Endodermal cell (in vitro differentiated cells): ENCODE measurements at places on chromosomes 11 and 22. TPM values are rescaled to one million over a fixed set of nuclear protein-coding genes. Genes with fewer than 3 reads are reported as not detected.
A peak's percentile ranks its signal among the peaks of the same experiment; 100 is the strongest.

MAPK11 gene
- total RNA-seq, result 0.40 and 1.0 TPM in 2 replicates

DNA sequence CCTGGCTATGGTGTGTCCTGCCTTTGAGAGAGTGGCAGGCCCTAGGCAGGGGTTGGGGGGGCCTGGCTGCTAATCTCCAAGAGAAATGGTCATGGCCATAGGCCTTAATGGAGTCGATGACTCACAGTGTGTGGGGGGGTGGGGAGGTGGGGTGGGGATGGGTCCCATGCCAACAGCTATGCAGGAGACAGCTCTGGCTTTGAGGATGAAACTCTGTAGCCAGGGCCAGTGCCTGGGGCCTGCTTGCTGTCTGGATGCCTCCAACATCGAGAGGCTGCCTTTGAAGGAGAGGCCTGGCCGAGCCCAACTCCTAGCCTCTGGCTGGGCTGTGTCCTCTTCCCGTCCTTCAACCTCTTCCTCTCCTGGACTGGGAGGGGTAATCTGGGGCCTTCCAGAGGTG lies 23.9 kb upstream of the TSPAN18 start:
- H3K36me3 ChIP-seq, result no peaks in the 10 kb centered on the region
- no peak overlapping the region for H3K4me3 ChIP-seq
- no peak overlapping the region for H3K27ac ChIP-seq
- no peak for DNase-seq
- no peaks in the 10 kb centered on the region for H3K27me3 ChIP-seq
- H3K4me1 ChIP-seq, result no peaks in the 10 kb centered on the region

DNA sequence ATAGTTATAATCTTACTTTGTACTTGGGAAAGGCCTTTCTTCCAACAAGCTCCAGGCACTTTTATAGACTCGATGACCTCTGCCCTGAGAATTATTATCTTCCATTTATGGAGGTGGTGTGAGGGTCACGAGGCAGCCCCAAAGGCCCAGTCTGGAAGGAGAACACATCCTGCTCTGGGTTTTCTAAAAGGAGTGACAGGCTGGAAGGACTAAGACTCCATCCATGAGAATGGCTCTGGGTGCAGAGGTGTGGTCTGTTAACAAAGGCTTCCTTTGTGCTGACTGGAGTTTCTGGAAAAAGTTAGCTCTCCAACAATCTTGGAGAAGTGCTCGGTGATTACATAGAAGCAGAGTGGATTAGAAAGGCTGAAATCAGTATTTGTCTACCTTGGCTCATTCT lies 74.7 kb upstream of the SESN3 start:
- DNase-seq, result no peak
- H3K4me1 ChIP-seq, result no peaks in the 10 kb centered on the region
- no peaks in the 10 kb centered on the region for H3K27me3 ChIP-seq
- no peaks in the 10 kb centered on the region for H3K36me3 ChIP-seq
- H3K4me3 ChIP-seq, result no peak overlapping the region

- H3K36me3 ChIP-seq, result no peaks in the 10 kb centered on the region
- H3K27me3 ChIP-seq, result no peaks in the 10 kb centered on the region
- peaks cover 23% of the 10 kb centered on the region for H3K4me1 ChIP-seq
- no peak overlapping the region for H3K27ac ChIP-seq
- DNase-seq, result peak; percentile 54
- no peak overlapping the region for H3K4me3 ChIP-seq
These were observed 193.4 kb upstream of the KIRREL3 start for GRCh38 chr11:127193950-127194349.

- peaks cover 21% of the 10 kb centered on the region for H3K4me1 ChIP-seq
- H3K27ac ChIP-seq, result no peak overlapping the region
- peaks cover 95% of the 10 kb centered on the region for H3K36me3 ChIP-seq
- H3K4me3 ChIP-seq, result no peak overlapping the region
These were observed 62.4 kb downstream of the MYH9 start for GRCh38 chr22:36325154-36326031.

KCNQ1 gene
- 2.8 and 3.5 TPM in 2 replicates for total RNA-seq

DNA sequence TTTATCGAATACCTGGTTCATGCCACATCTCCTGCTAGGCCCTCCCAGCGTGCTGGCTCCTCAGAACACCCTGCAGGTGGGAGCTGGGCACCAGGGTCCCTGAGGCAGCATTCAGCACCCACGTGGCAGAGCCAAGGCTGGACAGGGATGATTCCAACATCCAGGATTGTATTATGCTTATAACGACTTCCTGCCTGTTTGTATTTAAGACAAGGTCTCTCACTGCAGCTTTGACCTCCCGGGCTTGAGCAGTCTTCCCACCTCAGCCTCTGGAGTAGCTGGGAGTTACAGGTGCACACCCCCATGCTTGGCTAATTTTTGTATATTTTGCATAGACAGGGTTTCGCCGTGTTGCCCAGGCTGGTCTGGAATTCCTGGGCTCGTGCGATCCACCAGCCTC lies 64.7 kb upstream of the WNT7B start:
- DNase-seq, result peak; percentile 20
- H3K36me3 ChIP-seq, result no peaks in the 10 kb centered on the region
- no peak overlapping the region for H3K27ac ChIP-seq
- peaks cover 33% of the 10 kb centered on the region for H3K27me3 ChIP-seq
- no peak overlapping the region for H3K4me3 ChIP-seq

MRGPRE gene
- not detected in 2 replicates for total RNA-seq

DNA sequence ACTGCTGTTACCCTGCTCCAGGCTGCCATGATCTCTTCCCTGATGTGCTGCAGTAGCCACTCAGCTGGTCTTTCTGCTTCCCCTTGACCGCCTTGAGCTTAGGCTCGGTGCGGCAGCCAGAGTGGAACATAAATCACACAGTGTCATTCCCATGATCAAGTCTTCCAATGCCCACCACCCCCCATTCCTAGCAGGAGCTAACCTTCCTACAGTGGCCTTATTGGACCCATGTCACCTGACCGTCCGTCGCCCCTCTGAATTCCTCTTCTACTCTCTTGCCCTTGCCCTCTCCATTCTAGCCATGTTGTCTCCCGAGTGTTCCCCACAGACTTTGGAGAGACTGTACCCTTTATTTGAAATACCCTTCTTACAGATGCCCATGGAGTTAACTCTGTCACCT lies 43.4 kb downstream of the OTOG start:
- H3K27me3 ChIP-seq, result peaks cover 50% of the 10 kb centered on the region
- H3K36me3 ChIP-seq, result no peaks in the 10 kb centered on the region
- no peak overlapping the region for H3K4me3 ChIP-seq
- peak; percentile 17 for DNase-seq
- H3K4me1 ChIP-seq, result no peaks in the 10 kb centered on the region

- no peaks in the 10 kb centered on the region for H3K36me3 ChIP-seq
- H3K4me3 ChIP-seq, result no peak overlapping the region
- H3K27me3 ChIP-seq, result no peaks in the 10 kb centered on the region
- no peaks in the 10 kb centered on the region for H3K4me1 ChIP-seq
- DNase-seq, result peak; percentile 62
These were observed 84.8 kb downstream of the SNX19 start for GRCh38 chr11:130831506-130831905.

DNA sequence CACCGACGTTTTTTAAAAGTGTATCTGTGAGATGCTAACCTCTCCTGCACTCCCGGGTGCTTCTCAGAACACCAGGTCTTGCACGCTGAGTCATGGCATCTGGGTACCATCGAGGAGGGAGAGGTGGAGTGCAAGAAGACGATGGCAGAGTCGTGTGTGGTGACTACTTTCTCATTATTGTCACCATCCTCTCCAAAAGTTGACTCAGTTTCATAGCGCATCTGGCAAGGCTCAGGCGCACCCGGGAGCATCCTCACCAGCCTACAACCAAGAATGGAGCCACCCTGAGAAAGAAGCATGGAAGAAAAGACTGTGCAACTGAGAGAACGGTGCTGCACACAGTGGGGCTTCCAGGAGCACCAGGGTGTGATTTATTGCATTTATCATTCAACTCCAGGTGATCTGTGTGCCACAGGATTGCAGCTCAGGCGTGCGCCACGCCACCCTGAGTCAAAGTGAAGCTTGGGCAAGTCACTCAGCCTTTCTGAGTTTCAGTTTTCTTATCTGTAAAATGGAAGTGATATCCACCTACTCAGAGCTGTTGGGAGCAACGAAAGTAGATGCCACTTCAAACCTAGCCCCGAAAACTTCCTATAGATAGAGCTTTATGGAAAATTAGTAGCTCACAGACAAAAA lies 65.4 kb downstream of the LINC01488 start:
- no peaks in the 10 kb centered on the region for H3K36me3 ChIP-seq
- H3K27ac ChIP-seq, result no peak overlapping the region
- no peak overlapping the region for H3K4me3 ChIP-seq
- no peaks in the 10 kb centered on the region for H3K4me1 ChIP-seq

- H3K36me3 ChIP-seq, result no peaks in the 10 kb centered on the region
- no peaks in the 10 kb centered on the region for H3K4me1 ChIP-seq
- DNase-seq, result peak; percentile 72
- H3K27me3 ChIP-seq, result no peaks in the 10 kb centered on the region
These were observed 7.2 kb upstream of the PLXNB2 start for GRCh38 chr22:50314455-50315288.

DNA sequence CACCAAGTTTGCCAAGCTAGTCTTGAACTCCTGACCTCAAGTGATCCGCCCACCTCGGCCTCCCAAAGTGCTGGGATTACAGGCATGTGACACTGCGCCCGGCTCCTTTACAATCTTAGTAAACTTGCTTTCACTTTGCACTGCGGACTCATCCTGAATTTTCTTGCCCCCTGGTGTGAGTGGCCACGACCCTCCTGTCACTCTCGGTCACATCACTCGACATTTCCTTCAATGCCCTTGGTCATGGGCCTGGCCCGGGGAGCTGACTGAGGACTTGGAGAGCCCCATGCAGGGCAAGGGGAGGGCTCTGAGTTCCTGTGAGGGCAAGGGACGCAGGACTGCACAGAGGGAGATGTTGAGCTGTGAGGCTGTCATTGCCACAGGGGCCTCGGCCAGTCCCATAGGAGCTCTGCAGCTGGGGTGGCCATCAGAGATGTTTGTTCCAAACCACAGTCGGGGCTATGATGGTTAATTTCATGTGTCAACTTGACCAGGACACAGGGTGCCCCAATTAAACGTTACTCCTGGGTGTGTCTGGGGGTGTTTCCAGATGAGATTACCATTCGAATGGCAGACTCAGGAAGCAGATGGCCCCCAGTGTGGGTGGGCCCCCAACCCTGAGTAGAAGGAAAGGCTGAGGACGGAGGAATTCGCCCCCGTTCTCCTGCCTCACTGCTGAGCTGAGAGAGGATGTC lies 21.2 kb downstream of the A4GALT start:
- no peaks in the 10 kb centered on the region for H3K27me3 ChIP-seq
- H3K4me3 ChIP-seq, result no peak overlapping the region
- DNase-seq, result peak; percentile 71
- H3K36me3 ChIP-seq, result no peaks in the 10 kb centered on the region

DNA sequence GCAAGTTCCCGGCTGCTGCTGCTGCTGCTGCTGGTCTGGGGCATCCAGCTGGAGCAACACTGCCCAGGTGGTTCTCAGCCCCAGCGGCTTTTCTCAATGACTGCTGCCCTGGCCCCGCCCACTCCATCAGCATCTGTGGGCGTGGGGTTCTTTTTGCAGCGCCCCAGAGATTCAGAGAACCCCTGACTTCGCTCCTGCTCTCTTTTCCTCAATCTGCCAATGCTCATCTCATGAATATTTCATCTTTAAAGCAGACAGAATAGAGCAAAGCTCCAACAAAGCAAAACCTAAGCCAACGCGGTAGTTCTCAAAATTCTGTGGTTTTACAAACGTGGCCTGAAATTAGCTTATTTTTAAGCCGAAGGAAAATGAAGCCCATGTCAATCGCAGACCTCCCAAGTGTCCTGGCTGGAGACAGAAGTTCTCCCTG lies 363.6 kb downstream of the CTTN start:
- DNase-seq, result peak; percentile 38
- no peak overlapping the region for H3K4me3 ChIP-seq
- no peaks in the 10 kb centered on the region for H3K4me1 ChIP-seq
- no peak overlapping the region for H3K27ac ChIP-seq
- H3K27me3 ChIP-seq, result no peaks in the 10 kb centered on the region

OR52H1 gene
- total RNA-seq, result not detected in 2 replicates

OR5D16 gene
- total RNA-seq, result not detected in 3 replicates

GRCh38 chr11:34536056-34536455 lies 22.5 kb upstream of the ELF5 start:
- H3K4me3 ChIP-seq, result no peak overlapping the region
- DNase-seq, result no peak
- no peak overlapping the region for H3K27ac ChIP-seq
- H3K4me1 ChIP-seq, result no peaks in the 10 kb centered on the region

GRCh38 chr11:73451896-73452295 lies 75.7 kb downstream of the RELT start:
- no peak overlapping the region for H3K27ac ChIP-seq
- peaks cover 4% of the 10 kb centered on the region for H3K36me3 ChIP-seq
- no peaks in the 10 kb centered on the region for H3K27me3 ChIP-seq
- H3K4me1 ChIP-seq, result peaks cover 20% of the 10 kb centered on the region
- no peak for DNase-seq

LRFN4 gene
- 23.8 and 26.2 TPM in 2 replicates for total RNA-seq

NECTIN1 gene
- total RNA-seq, result 43.9 and 45.3 TPM in 2 replicates

DNA sequence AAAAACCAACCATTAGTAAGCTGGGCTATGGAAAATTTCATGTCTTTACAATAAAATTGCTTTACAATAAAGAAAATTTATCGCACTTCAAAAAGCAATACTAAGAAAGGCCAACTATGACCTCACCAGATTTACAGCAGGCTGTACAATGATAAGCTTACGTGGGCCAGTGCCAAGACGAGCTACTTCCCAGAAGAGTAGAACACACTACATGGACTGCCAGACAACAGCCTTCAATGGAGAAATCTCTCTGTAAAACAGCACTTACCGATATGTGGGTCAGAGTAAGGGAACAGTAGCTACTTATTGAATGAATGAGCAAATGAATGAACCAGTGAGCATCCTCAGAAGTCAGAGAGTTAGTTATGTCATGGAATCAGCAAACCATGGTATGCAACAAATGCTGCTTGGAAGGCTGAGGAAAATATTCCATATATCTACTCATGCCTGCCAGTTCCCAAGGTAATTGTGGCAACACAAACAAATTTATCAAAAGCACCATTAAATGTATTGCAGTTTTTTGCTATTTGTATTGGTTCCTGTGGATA lies 74.4 kb downstream of the SLC36A4 start:
- no peaks in the 10 kb centered on the region for H3K27me3 ChIP-seq
- no peaks in the 10 kb centered on the region for H3K4me1 ChIP-seq
- H3K27ac ChIP-seq, result no peak overlapping the region
- no peaks in the 10 kb centered on the region for H3K36me3 ChIP-seq
- DNase-seq, result no peak

- peak; percentile 83 for DNase-seq
- H3K27me3 ChIP-seq, result peaks cover 15% of the 10 kb centered on the region
- H3K4me1 ChIP-seq, result peaks cover 19% of the 10 kb centered on the region
These were observed 2.1 kb downstream of the NECTIN1 start for GRCh38 chr11:119726585-119727522.
